SJSA1 (cell line): ENCODE measurements at places on chromosomes 2 and 18. TPM values are rescaled to one million over a fixed set of nuclear protein-coding genes. Genes with fewer than 3 reads are reported as not detected.

The SOWAHC gene
- total RNA-seq: 11.7 and 18.5 TPM in 2 replicates

The ABCA12 gene
- total RNA-seq: 0.11 TPM in 1 of 2 replicates, not detected in the other

The SLC39A10 gene
- 9.9 and 16.0 TPM in 2 replicates for total RNA-seq

The PEX13 gene
- total RNA-seq: 22.7 and 34.4 TPM in 2 replicates

The SCG2 gene
- total RNA-seq: 5.0 and 6.2 TPM in 2 replicates

The ANKRD53 gene
- not detected in 2 replicates for total RNA-seq

The LOXHD1 gene
- not detected in 2 replicates for total RNA-seq

The MAL gene
- total RNA-seq: not detected in 2 replicates

The CPLX4 gene
- total RNA-seq: not detected in 2 replicates

The CRYBA2 gene
- total RNA-seq: not detected in 2 replicates

The TMEM247 gene
- not detected in 2 replicates for total RNA-seq

The RND3 gene
- 170 and 178 TPM in 2 replicates for total RNA-seq

The HOXD10 gene
- not detected in 2 replicates for total RNA-seq

The TMEM163 gene
- total RNA-seq: not detected in 2 replicates

The RNMT gene
- 14.7 and 16.8 TPM in 2 replicates for total RNA-seq

The ALK gene
- total RNA-seq: not detected in 2 replicates

The ADAM23 gene
- 0.03 TPM in 1 of 2 replicates, not detected in the other for total RNA-seq

The REL gene
- 3.2 and 7.1 TPM in 2 replicates for total RNA-seq

The VWA3B gene
- total RNA-seq: not detected in 2 replicates

The CHRNG gene
- total RNA-seq: not detected in 2 replicates

The MC2R gene
- total RNA-seq: not detected in 2 replicates
